ENCODE measurements at places on chromosomes 1 and 21. TPM values are rescaled to one million over a fixed set of nuclear protein-coding genes. Genes with fewer than 3 reads are reported as not detected.

DNA sequence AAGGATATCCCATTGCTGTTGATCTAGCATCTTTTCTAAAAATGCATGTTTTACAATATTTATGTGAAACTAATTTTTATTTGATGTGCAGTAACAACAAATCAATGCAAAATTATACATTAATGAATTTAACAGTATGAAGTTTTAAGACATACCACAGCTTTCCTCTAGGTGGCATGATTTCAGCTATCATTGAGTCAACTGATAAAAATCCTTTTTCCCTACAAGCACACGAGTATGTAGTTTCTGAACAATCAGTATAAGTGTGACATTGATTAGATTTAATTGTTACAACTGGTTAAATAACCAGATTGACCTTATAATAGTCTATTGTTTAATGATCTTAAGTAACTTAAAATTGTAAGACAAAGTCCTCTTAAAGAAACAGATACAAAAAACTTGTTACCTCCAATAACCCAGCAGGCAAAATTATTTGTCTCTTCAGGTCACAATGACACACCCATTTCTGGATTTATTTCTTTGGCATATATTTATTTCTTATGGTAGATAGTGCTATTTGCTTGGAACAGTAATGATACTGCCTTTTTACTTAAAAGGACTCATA is 5.8 kb upstream of the TGFB2 start:
- DNase-seq: no peak

Gene PM20D1
- total RNA-seq: 0.99 TPM

DNA sequence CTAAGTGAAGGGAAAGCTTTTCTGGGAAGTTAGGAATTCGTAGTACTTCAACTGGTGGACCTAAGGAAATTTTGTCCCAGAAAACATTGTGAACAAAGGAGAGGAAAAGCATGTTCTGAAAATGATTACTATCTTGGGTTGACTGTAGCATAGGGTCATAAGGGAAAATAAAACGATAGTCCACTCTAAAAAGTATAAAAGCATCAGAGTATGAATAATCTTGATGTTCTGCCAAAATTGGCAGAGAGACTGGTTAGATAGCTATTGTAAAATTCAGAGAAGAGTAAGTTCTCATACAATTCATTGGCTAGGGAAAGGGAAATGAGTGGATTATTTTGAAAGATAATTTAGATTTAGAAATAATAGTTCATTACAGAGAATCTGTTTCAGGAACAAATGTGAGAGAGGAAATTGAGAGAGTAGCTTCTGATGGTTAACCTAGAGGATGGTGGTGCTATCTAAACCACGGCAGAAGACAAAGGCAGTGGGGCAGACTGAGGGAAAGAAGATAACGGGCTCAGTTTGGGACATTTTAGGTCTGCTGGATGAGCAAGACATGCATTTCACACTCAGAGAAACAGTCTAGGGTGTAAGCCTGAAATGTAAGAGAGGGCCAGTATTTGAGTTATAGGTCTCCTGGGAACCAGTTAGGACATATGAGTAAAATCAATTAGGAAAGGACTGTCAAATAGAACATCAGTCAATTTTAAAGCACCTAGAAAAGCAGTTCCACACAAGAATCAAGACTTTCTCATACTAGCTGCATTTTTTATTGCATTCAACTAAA is 799.3 kb upstream of the CXADR start:
- DNase-seq: no peak

Gene C4BPA
- total RNA-seq: not detected

GRCh38 chr1:212918824-212919223 is 31.5 kb upstream of the VASH2 start:
- DNase-seq: no peak

- peak; percentile 89 for DNase-seq
These were observed at the start of gene EXO5 for GRCh38 chr1:40508375-40509341. EXO5 (plus strand) TSS chr1:40508767; CDS start chr1:40514545, 5,778 bp downstream.

All from spinal cord (tissue), 10 donors.